Suppressor macrophage (primary cell): ENCODE measurements at places on chromosomes 7 and 10.

DNA sequence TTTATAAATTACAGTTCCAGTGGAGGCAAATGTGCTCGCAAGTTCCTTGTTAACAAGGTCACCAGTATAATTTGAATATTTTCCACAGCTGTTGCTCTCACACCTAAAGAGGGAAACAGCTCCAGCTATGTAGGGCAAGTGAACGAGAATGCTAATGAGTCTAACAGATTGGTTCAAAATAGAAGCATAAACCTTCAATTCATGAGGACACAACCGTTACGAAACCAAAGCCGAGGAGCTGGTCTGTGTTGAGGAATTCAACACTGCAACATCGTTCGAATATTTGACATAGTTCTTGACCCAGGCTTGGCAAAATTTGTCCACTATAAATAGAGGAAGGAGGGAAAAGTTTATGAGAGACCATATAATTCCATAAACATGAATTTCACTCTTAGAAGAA is 161.3 kb downstream of the KLF6 start:
- no peak for DNase-seq

GRCh38 chr7:104408371-104408770 is 80.0 kb downstream of the LHFPL3 start:
- no peak for DNase-seq

DNA sequence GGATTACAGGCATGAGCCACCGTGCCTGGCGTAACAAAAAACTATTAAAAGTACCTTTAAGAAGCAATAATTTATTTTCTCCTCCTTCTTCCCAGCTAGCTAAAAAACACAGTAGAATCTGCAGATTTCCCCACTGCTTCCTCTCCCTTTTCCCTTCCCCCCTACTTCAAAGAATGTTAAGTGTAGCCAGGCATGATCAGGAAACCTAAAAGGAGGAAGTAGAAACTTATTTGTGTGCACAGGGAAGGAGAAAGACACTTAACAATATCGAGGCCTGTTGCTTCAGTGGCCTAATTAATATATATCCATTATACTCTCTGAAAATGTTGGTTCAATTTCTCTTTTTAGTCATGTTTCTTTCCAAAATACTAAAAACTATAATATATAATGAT is 127.7 kb downstream of the NRBF2 start:
- DNase-seq, result peak; percentile 48

GRCh38 chr10:103843045-103843444 is 12.3 kb downstream of the SH3PXD2A start:
- DNase-seq, result no peak

DNA sequence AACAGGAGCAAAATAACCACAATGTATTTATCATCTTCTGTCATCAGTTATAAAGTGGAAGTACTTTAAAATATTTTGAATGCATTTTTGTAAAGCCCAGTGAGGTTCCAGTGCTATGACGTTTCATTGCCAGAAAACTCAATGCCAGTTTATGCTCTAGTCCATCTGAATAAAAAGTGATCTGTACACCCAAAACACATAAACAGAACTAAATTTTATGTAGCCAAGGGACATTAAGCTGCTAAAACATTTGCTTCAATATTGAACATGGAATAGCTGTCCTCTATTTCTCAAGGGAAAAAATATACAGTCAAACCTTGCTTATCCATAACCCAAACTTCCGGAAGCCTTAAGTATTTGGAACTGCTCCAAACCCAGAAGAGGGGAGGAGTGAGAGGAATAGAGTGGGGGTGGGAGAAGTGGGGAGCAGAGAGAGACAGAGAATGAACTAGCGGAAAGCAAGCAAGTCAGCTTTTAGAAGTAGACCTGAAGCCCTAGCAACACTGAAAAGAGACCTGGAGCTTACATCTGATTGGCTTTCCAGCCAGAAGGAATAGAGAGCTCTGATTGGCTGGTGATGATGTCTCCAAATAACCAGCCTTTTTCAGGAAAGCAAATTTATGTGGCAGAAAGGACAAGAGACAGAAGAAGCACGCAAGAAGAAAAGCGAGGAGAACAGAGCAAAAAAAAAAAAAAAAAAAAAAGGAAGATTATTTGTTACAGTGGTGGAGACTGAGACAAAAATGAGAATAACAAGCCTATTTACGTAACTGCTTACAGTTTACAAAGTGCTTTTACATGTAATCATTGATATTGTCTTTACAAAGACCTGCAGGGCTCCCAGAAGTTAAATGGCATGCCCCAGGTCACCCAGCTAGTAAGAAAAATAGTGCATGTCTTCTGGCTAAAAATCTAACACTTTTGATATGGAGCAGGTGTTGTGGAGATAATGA is 196.0 kb downstream of the RNLS start:
- DNase-seq, result peak; percentile 45

- no peak for DNase-seq
Observed at GRCh38 chr7:6121141-6121540, 90.0 kb downstream of the ANKRD61 start.

GRCh38 chr7:63900394-63901203 is 98.0 kb upstream of the ZNF722 start:
- DNase-seq, result peak; percentile 95

- no peak for DNase-seq
Observed at GRCh38 chr10:60495338-60496055, 105.8 kb upstream of the ANK3 start.

- DNase-seq, result peak; percentile 31
Observed at GRCh38 chr10:71599518-71599917, 120.1 kb downstream of the C10orf105 start.

DNA sequence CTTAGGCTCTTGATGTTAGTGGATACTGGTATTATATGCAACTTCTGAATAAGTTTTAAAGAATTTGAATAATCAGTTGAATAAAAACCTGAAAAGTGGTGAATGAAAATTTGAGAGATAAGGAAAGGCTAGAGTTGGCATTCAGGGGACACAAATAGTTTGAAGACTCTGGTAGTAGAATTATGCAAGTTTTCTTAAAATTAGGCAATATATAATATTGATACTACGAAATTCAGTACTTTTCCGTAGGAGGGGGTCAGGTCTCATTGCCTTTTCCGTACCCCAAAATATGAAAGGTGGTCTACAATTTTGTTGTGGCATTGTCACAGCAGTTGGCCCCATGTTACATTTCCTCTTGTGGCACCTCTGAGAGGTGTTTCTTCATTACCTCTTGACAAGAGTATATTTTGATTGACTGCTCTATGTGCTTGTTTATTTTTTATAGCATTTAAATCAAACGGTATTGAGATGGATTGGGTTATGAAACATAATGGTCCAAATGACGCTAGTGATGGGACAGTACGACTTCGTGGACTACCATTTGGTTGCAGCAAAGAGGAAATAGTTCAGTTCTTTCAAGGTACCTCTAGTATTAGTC is 4.1 kb upstream of the PBLD start:
- no peak for DNase-seq

GRCh38 chr10:11403116-11403515 is 208.3 kb downstream of the USP6NL start:
- no peak for DNase-seq

DNA sequence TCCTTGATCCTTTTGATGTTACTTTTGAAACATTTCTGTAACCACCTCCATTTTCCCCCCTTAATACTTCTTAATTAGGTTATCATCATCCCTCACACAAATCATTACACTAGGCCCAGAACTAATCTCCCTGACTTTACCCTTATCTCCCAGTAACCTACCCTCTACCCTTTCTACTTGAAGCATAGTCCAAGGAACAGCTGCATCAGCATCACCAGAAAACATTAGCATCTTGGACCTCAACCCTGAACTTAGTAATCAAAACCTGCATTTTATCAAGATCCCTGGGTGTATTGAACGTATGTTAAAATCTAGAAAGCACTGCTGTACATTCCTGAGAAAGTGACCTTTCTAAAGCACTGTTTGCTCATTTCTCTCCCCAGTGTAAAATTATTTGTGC is 38.8 kb downstream of the MGAM2 start:
- no peak for DNase-seq

DNA sequence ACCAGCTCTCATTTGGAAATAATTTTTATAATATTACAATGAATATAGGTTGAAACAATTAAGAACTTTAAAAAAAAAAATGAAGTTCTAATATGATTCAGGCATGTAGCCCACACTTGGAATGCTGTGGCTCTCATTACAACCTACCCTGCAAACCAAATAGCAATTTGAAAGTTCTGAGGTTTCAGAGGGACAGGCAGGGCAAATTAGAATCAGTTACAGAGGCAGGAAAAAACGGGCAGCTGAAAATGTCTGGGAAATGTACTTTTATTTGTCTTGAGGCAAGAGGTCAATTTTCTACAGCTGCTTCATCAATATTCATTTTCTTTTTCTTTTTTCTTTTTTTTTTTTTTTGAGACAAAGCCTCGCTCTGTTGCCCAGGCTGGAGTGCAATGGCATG is 95.3 kb downstream of the PIP4K2A start:
- no peak for DNase-seq

DNA sequence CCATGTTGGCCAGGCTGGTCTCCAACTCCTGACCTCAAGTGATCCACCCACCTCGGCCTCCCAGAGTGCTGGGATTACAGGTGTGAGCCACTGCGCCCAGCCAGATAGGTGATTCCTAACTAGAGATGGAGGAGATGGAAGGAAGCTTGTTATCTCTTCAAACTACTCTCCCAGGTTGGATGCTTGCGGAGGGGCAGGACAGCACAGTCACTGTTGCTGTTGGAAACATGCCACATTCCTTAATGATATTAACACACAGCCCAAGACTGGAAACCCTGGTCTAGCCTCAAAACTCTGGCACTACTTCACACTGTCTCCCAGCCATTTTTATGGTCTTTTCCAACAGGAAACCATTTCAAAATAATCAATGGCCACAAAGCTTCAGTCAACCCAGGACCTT is 468.8 kb upstream of the NRP1 start:
- no peak for DNase-seq

GRCh38 chr10:107727767-107728317 is 563.3 kb upstream of the SORCS1 start:
- no peak for DNase-seq

DNA sequence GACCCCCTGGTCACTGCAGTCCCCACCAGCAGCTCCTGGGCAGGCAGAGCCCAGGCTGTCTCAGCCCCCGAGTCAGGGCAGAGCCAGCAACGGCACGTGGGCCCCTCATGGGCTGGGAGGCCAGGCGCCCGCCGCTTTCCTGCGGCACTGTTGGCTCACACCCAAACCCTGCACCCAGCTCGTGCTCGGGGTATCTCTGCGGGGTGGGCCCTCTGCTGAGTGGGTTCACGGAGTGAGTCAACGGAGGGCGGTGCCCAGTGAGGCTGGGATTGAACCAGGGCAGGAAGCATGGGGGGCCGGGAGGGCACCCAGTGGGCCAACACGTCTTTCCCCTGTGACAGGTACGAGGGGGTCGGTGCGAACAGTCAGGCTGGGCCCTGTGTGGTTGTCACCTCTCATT is 28.9 kb downstream of the ADAP1 start:
- DNase-seq, result peak; percentile 40

- DNase-seq, result no peak
Observed at GRCh38 chr7:74099031-74099430, 15.4 kb downstream of the LIMK1 start.

DNA sequence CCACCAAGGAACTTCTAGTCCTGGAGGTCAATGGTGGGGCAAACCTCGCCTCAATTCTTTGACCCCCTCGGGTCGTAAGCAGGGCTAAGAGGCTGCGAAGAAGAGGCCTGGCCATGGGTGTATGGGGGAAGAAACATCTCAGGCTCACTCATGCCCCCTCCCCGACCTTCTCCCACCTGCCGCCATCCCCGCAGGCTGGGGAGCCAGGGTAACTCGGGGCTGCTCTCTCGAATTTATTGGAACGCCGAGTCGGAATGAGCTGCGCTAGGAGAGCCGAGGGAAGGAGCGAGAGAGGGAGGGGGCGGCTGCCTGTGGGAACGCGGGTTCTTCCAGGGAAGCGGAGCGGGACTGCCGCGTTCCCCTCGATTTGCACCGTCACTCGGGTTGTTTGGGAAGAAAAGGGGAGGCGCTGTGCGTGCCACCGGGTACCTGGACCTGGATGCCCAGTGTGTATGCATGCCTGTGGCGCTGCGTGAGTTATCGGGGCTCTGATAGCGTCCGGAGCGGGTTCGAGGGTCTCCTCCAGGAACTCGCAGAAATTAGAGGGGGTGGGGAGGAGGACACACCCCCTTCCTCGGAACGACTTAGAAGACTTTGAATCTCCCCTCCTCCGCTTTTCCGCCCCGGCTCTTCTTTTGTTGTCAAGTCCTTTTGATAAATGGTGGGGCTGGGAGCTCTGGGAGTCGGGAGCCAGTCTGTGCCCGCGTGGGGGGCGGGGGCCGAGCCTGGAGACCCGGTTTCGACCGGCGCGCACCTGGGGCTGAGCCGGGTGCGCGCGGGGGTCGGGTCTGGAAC is 1.8 kb upstream of the ZNF503 start:
- peak; percentile 30 for DNase-seq
